ENCODE measurements at places on chromosomes 1 and 21. TPM values are rescaled to one million over a fixed set of nuclear protein-coding genes. Genes with fewer than 3 reads are reported as not detected.

SLC39A1 gene
- total RNA-seq = 97.3 TPM

NDC1 gene
- total RNA-seq = 26.6 TPM

C8B gene
- not detected for total RNA-seq

PRDM16 gene
- total RNA-seq = 0.57 TPM

GCSAML gene
- not detected for total RNA-seq

TMEM69 gene
- total RNA-seq = 32.3 TPM

IFI44 gene
- total RNA-seq = 29.0 TPM

KRTAP19-2 gene
- not detected for total RNA-seq

B3GALT2 gene
- 0.39 TPM for total RNA-seq

DNA sequence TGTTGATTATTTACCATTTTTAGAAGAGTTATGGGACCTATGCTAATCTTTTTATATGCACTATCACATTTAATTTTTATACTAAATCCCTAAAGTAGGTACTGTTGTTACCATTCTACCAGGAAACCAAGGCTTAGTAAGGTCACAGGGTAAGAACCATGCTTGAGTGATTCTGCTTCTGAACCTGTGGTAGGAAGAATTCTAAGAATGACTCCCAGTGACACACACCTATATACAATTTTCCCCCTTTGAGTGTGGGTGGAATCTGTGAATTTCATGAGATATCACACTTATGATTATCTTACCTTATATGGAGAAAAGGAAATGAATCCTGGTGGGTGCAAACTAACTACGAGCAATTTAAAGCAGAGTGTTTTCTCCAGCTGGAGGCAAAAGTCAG, 391.0 kb downstream of the USH2A start:
- peaks cover 6% of the 10 kb centered on the region for H3K27me3 ChIP-seq
- H3K36me3 ChIP-seq = no peaks in the 10 kb centered on the region
- no peaks in the 10 kb centered on the region for H3K4me1 ChIP-seq
- no peak overlapping the region for H3K27ac ChIP-seq
- DNase-seq = no peak

- peaks cover 7% of the 10 kb centered on the region for H3K4me1 ChIP-seq
- H3K27me3 ChIP-seq = no peaks in the 10 kb centered on the region
- H3K27ac ChIP-seq = no peak overlapping the region
- no peak overlapping the region for H3K4me3 ChIP-seq
- no peaks in the 10 kb centered on the region for H3K36me3 ChIP-seq
- DNase-seq = no peak
Measured at GRCh38 chr1:40036574-40036973, 4.0 kb upstream of the CAP1 start.

DNA sequence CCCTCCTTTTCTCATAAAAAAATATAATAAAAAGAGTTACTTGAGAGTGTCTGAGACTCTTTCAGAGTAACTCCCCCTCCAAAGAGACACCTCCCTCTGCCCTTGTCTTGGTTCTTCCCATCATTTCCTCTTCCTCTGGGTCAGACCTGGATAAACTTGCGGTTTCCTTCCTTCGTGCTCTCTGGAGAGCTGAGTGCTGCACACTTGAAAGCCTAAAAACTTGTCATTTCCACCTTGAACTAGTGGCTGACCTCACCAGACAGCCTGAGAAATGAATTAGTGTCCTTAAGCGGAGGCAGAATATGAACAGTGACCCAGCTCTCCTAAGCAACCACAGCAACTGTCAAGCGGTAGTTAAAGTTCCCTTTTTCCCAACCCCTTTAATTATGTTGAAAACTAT, 88.4 kb upstream of the PROX1 start:
- peaks cover 42% of the 10 kb centered on the region for H3K27me3 ChIP-seq
- H3K4me3 ChIP-seq = no peak overlapping the region
- H3K27ac ChIP-seq = no peak overlapping the region

- no peak for DNase-seq
- no peak overlapping the region for H3K4me3 ChIP-seq
- H3K36me3 ChIP-seq = no peaks in the 10 kb centered on the region
- H3K27ac ChIP-seq = no peak overlapping the region
Measured at GRCh38 chr1:81499487-81499886, 301.2 kb upstream of the ADGRL2 start.

- H3K36me3 ChIP-seq = no peaks in the 10 kb centered on the region
- H3K27me3 ChIP-seq = peaks cover 13% of the 10 kb centered on the region
- H3K4me3 ChIP-seq = no peak overlapping the region
- H3K4me1 ChIP-seq = peaks cover 6% of the 10 kb centered on the region
- H3K27ac ChIP-seq = peak overlapping the region; percentile 32
Measured at GRCh38 chr1:234772345-234773147, 162.6 kb upstream of the IRF2BP2 start.

DNA sequence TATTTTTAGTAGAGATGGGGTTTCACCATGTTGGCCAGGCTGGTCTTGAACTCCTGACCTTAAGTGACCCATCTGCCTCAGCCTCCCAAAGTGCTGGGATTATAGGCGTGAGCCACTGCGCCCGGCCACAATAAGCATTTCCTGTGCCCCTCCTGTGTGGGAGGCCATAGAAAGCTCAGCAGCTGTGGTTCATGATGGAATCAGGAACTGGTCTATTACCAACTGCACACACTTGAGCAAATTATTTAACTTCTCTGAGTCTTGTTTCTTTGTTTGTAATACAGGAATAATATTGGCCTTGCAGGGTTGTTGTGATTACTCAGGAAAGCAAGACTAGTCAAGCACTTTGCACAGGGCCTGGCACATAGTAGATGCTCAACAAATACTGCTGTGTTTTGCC, 15.0 kb downstream of the RHBG start:
- H3K4me1 ChIP-seq = no peaks in the 10 kb centered on the region
- H3K36me3 ChIP-seq = no peaks in the 10 kb centered on the region
- no peak overlapping the region for H3K4me3 ChIP-seq
- H3K27me3 ChIP-seq = peaks cover 11% of the 10 kb centered on the region
- DNase-seq = no peak
- no peak overlapping the region for H3K27ac ChIP-seq

GRCh38 chr1:210647406-210648333, 319.0 kb downstream of the HHAT start:
- H3K36me3 ChIP-seq = no peaks in the 10 kb centered on the region
- H3K27ac ChIP-seq = peak overlapping the region; percentile 8
- peak; percentile 37 for DNase-seq
- peaks cover 28% of the 10 kb centered on the region for H3K4me1 ChIP-seq
- no peaks in the 10 kb centered on the region for H3K27me3 ChIP-seq

- H3K36me3 ChIP-seq = peaks cover 52% of the 10 kb centered on the region
- peaks cover 7% of the 10 kb centered on the region for H3K4me1 ChIP-seq
- H3K27ac ChIP-seq = no peak overlapping the region
- DNase-seq = no peak
Measured at GRCh38 chr1:110356379-110356778, 17.2 kb downstream of the RBM15 start.

DNA sequence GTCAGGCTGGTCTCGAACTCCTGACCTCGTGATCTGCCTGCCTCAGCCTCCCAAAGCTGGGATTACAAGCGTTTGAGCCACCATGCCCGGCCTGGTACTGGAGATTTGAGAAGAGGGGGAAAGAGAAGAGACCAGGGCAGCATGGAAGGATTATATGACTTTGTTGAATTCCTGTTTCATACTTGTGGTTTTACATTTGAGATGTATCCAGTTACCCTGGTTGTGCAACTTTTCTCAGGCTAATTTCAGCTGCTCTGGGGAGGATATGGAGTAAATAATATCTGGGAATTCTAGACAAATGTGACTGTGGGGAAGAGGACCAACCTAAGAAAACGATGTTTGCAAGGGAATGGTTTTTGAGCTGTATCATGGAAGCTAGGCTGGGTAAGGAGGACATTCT, 89.5 kb upstream of the GREM2 start:
- H3K27ac ChIP-seq = no peak overlapping the region
- no peaks in the 10 kb centered on the region for H3K4me1 ChIP-seq
- H3K36me3 ChIP-seq = no peaks in the 10 kb centered on the region
- DNase-seq = no peak

GRCh38 chr1:227889047-227889862, 58.5 kb downstream of the WNT9A start:
- no peak for DNase-seq
- H3K27ac ChIP-seq = no peak overlapping the region
- H3K27me3 ChIP-seq = no peaks in the 10 kb centered on the region
- no peaks in the 10 kb centered on the region for H3K36me3 ChIP-seq
- H3K4me1 ChIP-seq = no peaks in the 10 kb centered on the region

- H3K27ac ChIP-seq = no peak overlapping the region
- DNase-seq = no peak
- no peaks in the 10 kb centered on the region for H3K4me1 ChIP-seq
- H3K27me3 ChIP-seq = no peaks in the 10 kb centered on the region
- H3K36me3 ChIP-seq = no peaks in the 10 kb centered on the region
- no peak overlapping the region for H3K4me3 ChIP-seq
Measured at GRCh38 chr1:176605176-176605575, 142.2 kb downstream of the PAPPA2 start.

- H3K27me3 ChIP-seq = peaks cover 6% of the 10 kb centered on the region
- H3K27ac ChIP-seq = no peak overlapping the region
- H3K36me3 ChIP-seq = no peaks in the 10 kb centered on the region
- no peak overlapping the region for H3K4me3 ChIP-seq
- no peak for DNase-seq
- H3K4me1 ChIP-seq = no peaks in the 10 kb centered on the region
Measured at GRCh38 chr1:9419369-9420041, 119.8 kb upstream of the SLC25A33 start.

GRCh38 chr1:22218618-22219250, 75.8 kb upstream of the WNT4 start:
- no peaks in the 10 kb centered on the region for H3K36me3 ChIP-seq
- H3K27ac ChIP-seq = no peak overlapping the region
- H3K4me1 ChIP-seq = no peaks in the 10 kb centered on the region
- no peak overlapping the region for H3K4me3 ChIP-seq

DNA sequence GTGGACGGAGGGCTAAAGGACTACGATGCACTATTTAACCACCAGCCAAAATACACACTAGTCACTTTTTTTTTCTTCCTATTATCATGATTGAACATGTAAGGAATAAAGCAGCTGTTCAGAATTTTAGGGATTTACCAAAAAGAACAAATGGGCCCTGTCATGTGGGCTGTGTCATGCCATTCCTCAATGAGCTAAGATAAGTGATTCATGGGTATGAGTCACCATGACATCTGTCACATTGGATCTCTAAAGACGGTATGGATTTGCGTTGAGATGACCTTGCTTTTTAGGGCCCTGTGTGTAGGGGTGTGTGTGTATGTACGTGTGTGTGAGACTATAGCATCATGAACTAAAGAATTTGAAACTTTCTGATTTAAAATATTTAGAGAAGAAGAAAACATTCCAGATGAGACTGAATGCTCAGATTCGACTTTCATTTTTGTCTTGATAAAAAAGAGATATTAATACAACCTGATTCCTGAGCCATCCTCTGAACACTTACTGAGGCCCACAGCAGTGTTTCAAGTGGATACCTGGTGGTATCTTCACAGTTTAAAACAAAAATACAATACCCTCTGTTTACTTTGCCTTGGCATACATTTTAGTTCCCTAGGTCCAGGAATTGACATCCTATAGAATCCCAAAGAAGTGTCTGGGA, 246.1 kb upstream of the DUSP10 start:
- no peaks in the 10 kb centered on the region for H3K4me1 ChIP-seq
- DNase-seq = peak; percentile 20
- H3K36me3 ChIP-seq = no peaks in the 10 kb centered on the region
- H3K27ac ChIP-seq = no peak overlapping the region

- no peaks in the 10 kb centered on the region for H3K27me3 ChIP-seq
- peak; percentile 81 for DNase-seq
- H3K36me3 ChIP-seq = no peaks in the 10 kb centered on the region
- H3K4me1 ChIP-seq = peaks cover 11% of the 10 kb centered on the region
Measured at GRCh38 chr21:45074048-45074817, at the start of gene ADARB1. Gene ADARB1, plus strand, starts transcription at chr21:45074580. Its CDS starts 97,077 bp downstream, at chr21:45171657.

DNA sequence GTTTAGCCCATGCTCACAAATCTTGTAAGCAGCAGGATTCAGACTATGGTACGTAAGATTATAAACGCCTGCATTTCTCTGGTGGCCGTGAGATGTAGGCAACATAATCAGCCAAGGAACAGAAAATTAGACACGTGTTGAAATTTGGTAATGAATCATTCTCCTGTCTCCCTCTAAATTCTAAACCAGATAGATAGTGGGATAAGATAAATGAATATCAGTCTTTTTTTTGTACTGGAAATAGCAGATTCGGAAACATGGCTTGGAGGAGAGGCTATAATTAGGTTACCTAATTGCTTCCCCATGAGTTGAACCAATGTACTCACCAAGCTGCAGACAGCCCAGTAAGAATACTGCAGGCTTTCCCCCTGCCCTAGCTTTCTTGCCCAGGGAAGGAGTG, 172.3 kb downstream of the TGFB2 start:
- H3K27me3 ChIP-seq = no peaks in the 10 kb centered on the region
- peak overlapping the region; percentile 5 for H3K4me3 ChIP-seq
- peak; percentile 29 for DNase-seq
- H3K27ac ChIP-seq = peak overlapping the region; percentile 11
- no peaks in the 10 kb centered on the region for H3K36me3 ChIP-seq
- H3K4me1 ChIP-seq = peaks cover 24% of the 10 kb centered on the region

- peaks cover 5% of the 10 kb centered on the region for H3K4me1 ChIP-seq
- no peak overlapping the region for H3K27ac ChIP-seq
- H3K4me3 ChIP-seq = no peak overlapping the region
Measured at GRCh38 chr1:107523736-107524135, 382.9 kb downstream of the NTNG1 start.

GRCh38 chr1:211330282-211330936, 3.8 kb downstream of the TRAF5 start:
- no peak overlapping the region for H3K27ac ChIP-seq
- no peak overlapping the region for H3K4me3 ChIP-seq
- no peaks in the 10 kb centered on the region for H3K36me3 ChIP-seq
- no peaks in the 10 kb centered on the region for H3K27me3 ChIP-seq
- DNase-seq = no peak

DNA sequence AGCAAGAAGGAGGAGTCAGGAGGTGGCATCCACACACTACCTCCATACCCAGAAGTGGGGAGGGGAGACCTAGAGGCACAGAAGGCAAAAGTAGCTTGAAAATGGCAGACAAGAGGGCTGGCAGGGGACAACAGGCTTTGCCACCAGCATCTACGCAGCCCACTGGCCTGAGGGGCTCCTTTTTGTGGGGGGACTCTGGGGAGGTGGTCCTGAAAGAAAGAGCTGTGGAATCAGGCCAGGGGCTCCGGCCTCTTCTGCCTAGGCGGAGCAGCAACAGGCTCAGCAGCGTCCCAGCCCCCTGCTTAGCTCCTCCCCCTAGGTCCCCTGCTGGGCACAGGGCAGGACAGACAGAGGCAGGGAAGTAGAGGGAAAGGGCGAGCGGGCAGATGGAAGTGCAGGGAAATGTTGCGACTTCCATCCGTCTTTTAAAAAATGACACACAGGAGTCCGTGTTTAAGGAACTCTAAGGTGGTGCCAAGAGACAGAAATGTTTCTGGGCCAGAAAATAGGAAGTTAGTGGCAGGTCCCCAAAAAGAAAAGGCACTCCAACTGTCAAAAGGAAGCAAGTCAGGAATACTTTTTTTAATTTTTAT, 10.0 kb upstream of the LEFTY2 start:
- no peak overlapping the region for H3K27ac ChIP-seq
- H3K4me1 ChIP-seq = no peaks in the 10 kb centered on the region
- H3K27me3 ChIP-seq = no peaks in the 10 kb centered on the region
- no peak for DNase-seq

DNA sequence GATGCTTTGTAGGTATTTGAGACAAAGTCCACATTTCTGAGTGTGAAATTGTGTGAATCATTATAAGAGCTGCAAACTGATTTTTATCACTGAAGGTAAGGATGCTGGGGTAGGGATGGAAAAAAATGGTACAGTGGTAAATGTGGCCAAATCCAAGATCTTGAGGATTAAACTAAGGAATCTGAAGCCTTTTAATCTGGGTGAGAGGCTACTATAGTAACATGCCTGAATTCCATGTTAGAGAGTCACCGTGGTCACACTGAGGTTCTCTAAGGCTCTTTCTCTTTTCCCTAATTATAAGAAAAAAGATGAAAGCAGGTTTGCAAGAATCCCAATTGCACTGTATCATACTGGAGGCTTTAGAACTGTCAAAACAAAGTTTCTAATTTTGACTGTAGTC, 17.6 kb downstream of the PTGER3 start:
- H3K4me3 ChIP-seq = no peak overlapping the region
- peaks cover 83% of the 10 kb centered on the region for H3K4me1 ChIP-seq
- no peak overlapping the region for H3K27ac ChIP-seq
- H3K36me3 ChIP-seq = peaks cover 19% of the 10 kb centered on the region
- DNase-seq = no peak
